ENCODE measurements at places on chromosomes 6 and 20. TPM values are rescaled to one million over a fixed set of nuclear protein-coding genes. Genes with fewer than 3 reads are reported as not detected.
A peak's percentile ranks its signal among the peaks of the same experiment; 100 is the strongest.

LAMA5 gene
- total RNA-seq, result 4.0 TPM

CFAP61 gene
- total RNA-seq, result not detected

PLCB1 gene
- total RNA-seq, result 3.8 TPM

CALHM5 gene
- not detected for total RNA-seq

BMP7 gene
- not detected for total RNA-seq

SEL1L2 gene
- total RNA-seq, result not detected

NKAIN4 gene
- not detected for total RNA-seq

SLC13A3 gene
- total RNA-seq, result 0.31 TPM

BHLHE23 gene
- not detected for total RNA-seq

RSPH4A gene
- total RNA-seq, result 1.3 TPM

CNKSR3 gene
- not detected for total RNA-seq

FNDC11 gene
- total RNA-seq, result 0.36 TPM

DNA sequence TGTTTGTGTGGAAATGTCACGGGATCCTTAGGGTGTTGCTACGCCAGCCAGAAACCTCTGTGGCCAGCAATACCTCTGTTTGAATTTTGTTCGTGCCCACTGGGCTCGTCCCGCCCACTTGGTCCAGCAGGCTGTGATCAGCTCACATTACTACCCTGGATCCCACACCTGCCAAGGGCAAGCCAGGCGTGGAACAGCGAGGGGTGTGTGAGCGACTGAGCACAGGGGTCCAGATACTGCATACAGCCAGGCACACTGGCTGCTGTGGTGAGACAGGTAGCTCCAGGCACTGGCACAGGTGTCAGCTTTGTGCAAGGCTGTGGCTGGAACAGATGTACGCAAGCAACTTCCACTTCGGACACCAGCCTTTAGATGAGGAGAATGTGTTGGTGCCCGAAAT lies 718.9 kb downstream of the EPHA7 start:
- no peak for DNase-seq

GRCh38 chr6:37569743-37570481 lies 70.2 kb upstream of the CCDC167 start:
- no peak for DNase-seq

DNA sequence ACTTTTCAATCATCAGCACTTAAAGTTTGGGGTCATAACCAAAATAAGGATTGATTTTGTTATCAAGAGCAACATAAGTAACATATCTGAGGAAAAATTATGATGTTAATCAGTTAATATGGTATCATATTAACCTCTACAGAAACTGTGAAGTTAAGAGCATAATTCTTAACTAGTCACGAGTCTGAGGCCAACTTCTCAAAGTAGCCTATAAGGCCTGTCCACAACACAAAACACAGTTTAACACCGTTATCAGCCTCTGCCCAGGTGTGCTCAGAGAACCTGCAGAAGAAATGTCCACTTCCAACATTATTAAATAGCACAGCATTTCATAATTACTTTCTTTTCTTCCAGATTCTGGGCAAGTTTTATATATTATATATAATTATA lies 1.1 kb downstream of the STX7 start:
- no peak for DNase-seq

DNA sequence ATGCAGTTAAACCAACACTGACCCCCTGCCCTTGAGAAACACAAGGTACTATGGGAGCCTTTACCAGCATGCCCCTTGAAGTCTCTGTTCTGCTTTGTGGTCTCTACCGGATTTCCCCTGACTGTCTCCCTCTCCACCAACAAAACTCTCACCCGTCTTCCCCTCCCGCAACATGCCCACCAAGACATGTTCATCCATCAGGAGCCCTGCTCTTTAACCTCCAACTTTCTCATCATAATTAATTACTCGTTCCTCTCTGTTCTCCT lies 1.1 kb downstream of the ZNF165 start:
- no peak for DNase-seq

DNA sequence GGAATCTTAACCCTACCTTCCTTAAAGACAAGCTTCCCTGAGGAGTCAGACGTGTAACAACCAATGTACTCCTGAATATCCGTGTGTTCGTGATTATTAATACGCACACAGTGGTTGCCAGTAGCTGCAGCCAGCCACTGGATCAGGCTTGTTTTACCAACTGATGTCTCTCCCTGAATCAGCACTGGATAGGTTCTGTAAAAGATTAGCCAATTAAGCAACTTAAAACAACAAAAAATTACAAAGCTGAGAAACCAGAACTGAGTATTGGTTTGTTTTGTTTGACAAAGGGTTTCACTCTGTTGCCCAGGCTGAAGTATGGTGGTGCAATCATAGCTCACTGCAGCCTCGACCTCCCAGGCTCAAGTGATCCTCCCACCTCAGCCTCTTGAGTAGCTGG lies 69.3 kb downstream of the MDN1 start:
- no peak for DNase-seq

- no peak for DNase-seq
Measured at GRCh38 chr20:23103284-23104018, 17.3 kb upstream of the CD93 start.

- no peak for DNase-seq
Measured at GRCh38 chr20:10330071-10330470, 104.0 kb downstream of the MKKS start.

DNA sequence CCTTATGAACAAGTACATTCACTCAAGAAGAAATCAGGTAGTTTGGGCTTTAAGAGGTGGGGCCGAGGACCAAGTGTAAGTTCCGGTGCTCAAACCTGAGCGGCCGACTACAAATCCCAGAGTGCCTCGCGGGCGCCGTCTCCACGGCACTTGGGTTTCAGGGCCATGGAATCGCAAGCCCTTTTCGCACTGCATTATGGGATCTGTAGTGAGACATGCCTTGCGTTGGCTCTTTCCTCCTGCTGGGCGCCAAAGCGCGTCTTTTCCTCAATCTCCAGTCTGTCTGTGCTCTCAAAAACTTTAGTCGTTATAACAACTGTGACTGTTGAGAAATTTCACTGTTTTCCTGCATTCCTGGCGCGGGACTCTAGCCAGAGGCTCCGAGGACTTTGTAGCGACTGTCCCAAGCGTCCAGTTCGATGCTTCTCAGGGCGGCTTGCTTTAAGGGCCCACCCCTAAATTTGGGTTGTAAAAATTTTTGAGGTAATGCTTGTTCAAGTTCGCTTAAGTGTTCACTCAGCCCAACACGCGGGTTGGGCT lies 408 bp upstream of the FBXO9 start:
- DNase-seq, result peak; percentile 97

- no peak for DNase-seq
Measured at GRCh38 chr6:28005975-28006374, 48.9 kb downstream of the OR2B6 start.

- no peak for DNase-seq
Measured at GRCh38 chr20:48668451-48668946, 159.3 kb downstream of the PREX1 start.

GRCh38 chr6:39543950-39544349 lies 181.3 kb downstream of the KIF6 start:
- no peak for DNase-seq

DNA sequence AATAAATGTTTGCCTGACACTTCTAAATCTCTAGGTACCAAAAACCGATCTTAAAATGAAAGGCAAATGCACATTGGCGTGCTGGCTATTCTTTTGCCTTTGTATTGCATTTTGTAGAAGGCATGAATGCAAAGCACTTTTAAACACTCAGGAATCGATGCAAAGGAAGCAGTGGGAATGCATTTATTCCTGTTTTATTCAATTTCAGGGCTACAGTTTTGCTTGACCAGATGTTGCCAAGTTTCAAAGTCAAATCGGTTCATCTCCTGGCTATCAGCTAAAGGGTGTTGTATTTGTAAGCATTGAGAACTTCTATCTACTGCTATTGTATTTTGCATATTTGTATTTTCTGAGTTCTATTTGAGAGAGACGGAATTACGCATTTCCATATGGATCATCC lies 659.8 kb upstream of the SLC35B3 start:
- DNase-seq, result no peak

- no peak for DNase-seq
Measured at GRCh38 chr6:166785131-166785530, 158.1 kb upstream of the RPS6KA2 start.

DNA sequence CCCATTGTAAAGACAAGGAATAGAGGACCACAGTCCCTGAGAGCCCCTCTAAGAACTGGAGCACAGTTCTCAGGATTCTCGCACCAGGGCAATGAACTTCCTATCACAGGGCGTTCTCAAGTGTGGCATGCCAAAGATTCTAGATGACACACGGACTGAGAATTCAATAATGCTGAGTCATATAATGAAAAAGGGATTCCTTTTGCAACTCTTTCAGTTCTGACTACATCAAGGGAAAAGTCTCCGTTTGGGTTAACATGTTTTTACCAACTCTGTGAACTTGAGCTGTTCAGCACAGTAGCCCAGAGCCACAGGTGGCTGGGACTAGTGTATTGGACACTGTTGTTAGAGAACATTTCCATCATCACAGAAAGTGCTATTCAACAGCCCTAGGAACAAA lies 3.4 kb downstream of the MED20 start:
- DNase-seq, result no peak

DNA sequence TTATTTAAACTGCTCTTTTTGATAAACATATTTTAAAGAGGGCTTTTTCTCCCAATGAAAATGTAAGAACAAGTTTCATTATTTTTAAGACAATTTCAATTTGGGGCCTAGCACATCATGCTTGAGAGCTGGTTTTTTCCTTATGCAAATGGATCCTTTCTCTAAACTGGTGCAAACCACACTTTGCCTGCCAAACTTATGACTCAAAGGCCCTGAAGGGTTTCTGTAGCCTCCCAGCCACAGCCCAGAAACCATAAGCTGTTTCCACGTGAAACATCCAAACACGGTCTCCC lies 451 bp upstream of the HSF2 start:
- DNase-seq, result no peak

- DNase-seq, result no peak
Measured at GRCh38 chr6:164025180-164025579, 610.7 kb downstream of the QKI start.

DNA sequence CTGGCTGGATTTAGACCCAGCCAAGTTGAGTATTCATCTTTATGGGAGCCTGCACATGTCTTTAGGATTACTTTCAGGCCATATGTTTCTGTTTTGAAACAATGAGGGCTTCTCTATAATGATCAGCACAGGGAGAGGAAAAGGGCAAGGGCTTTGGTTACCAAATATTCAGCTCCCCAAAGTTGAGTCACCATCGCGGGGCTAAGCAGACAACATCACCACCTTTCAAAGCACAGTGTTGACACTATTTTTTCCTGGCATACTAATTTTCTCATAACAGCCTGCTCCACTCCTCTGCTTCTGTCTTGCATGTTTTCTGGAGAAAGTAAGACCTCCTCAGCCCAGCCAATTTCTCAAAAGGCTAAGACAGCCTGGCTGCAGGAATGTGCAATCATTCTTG lies 4.9 kb downstream of the SCML4 start:
- no peak for DNase-seq

GRCh38 chr6:38404355-38404754 lies 235.4 kb downstream of the BTBD9 start:
- DNase-seq, result no peak

- DNase-seq, result no peak
Measured at GRCh38 chr6:43736211-43736786, 33.7 kb upstream of the VEGFA start.

DNA sequence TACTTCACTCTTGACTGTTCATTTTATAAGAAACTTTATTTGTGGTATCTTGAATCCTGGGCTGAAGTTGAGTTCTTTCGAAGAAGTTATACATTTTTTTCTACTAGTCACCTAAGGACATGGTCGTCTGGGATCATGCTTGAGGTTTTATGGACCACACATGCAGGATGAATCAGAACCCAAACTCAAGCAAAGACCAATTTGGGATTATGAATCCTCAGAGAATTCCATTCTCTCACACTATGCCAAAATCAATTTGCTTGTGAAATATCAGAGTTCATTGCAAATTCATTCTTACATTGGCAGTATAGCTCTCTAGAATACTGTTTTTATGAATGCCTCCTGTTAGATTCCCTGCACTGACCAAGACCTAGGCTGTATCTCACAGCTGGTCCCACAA lies 114.3 kb upstream of the HDAC2 start:
- DNase-seq, result no peak

DNA sequence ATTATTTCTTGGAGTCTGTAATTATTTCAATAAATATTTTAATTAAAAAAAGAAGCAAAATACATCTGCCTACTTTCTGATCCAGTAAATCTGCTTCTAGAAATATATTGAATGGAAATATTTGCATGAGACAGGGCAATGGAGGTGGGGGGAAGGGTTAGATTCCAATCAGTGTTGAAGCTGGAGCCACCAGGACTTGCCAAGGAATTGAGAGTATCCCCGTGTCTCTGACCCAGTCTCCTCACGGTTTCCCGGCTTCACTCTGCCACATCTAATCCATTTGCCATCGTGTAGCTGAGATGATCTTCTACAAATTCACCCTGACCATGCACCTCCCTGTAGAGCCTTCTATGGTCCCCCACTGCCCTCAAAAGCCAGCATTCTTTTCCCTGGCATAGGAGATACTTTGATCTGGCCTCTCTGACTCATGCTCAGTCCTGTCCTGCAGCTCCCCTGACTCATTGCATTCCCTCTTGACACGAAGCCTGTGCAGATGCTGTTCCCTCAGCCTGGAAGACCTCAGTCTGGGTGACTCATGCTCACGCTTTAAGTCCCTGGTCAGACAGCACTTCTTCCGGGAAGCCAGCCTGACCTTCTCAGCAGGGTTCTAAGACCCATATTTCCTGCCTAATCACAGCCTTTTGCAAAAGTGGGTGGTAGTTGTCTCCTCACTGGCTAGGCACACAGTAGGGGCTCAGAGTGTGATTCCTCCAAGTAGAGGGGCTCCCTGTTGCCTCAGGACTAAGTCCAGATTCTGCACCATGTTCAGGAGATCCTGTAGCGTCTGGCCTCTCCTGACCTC lies 23.0 kb upstream of the FKBP1A start:
- DNase-seq, result no peak

- no peak for DNase-seq
Measured at GRCh38 chr20:19966840-19967239, 50.3 kb upstream of the NAA20 start.

GRCh38 chr6:36623547-36624459 lies 29.6 kb downstream of the SRSF3 start:
- peak; percentile 73 for DNase-seq

GRCh38 chr6:162442687-162443086 lies 284.9 kb downstream of the PRKN start:
- DNase-seq, result no peak

- DNase-seq, result no peak
Measured at GRCh38 chr6:3741477-3741871, 10.0 kb downstream of the PXDC1 start.

DNA sequence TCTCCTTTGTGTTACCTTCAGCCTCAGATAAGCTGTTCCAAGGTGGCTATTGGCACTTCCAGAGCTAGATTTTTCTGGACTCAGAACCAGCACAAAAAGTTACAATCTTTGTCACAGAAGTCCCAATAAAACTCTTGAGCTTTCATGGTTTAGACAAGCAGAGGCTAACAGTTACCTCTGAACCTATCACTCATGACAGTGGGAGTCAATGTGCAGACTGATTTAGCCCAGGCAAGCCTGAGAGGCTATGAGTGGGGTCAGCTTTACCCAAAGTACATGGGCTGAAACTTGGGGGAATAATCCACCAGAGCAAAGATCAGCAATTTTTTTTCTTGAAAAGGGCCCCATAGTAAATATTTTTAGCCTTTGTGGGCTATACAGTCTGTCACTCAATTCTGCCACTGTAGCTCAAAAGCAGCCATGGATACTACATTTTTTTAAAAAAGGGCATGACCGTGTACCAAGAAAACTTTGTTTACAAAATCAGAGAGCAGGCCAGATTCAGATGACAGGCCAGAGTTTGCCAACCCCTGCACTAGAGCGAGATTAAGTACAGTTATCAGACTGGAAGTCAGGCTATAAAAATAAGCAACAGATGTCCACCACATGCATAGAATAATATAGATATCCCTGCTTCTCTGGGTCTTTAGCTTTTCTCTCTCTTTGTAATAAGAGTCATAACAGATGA lies 20.0 kb downstream of the CCN2 start:
- no peak for DNase-seq
